WTC11 (cell line): ENCODE measurements at places on chromosomes 1 and 21. TPM values are rescaled to one million over a fixed set of nuclear protein-coding genes. Genes with fewer than 3 reads are reported as not detected.

Gene SPRR2A
- not detected in 3 replicates for total RNA-seq

DNA sequence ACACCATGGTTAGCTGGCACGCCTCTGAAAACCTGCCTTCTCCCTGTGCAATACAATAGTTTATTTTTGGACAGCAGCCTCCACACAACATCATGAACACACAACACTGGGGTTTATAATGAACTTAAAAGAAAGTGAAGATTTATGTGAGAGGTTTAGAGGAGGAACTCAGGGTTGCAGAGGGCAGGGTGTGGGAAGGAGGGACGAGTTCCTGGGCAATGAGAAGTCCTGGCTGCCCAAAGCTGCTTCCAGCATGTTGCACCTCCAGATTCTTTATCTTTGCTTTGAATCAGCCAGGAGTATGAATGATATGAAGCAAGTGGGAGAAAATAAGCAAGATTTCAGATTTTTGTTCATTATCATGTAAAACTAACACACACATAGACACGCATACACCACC lies 11.3 kb upstream of the LRRC8D start:
- no peak for DNase-seq

Gene AIRE
- 0.05 to 0.09 TPM in 2 of 3 replicates, not detected in the other for total RNA-seq

- DNase-seq: no peak
Measured at GRCh38 chr21:36539434-36540150, 59.7 kb upstream of the CLDN14 start.

Gene ACOT7
- 133 to 151 TPM (median 137 TPM) in 3 replicates for total RNA-seq

GRCh38 chr1:97920276-97920831 lies 480 bp downstream of the DPYD start:
- DNase-seq: no peak

DNA sequence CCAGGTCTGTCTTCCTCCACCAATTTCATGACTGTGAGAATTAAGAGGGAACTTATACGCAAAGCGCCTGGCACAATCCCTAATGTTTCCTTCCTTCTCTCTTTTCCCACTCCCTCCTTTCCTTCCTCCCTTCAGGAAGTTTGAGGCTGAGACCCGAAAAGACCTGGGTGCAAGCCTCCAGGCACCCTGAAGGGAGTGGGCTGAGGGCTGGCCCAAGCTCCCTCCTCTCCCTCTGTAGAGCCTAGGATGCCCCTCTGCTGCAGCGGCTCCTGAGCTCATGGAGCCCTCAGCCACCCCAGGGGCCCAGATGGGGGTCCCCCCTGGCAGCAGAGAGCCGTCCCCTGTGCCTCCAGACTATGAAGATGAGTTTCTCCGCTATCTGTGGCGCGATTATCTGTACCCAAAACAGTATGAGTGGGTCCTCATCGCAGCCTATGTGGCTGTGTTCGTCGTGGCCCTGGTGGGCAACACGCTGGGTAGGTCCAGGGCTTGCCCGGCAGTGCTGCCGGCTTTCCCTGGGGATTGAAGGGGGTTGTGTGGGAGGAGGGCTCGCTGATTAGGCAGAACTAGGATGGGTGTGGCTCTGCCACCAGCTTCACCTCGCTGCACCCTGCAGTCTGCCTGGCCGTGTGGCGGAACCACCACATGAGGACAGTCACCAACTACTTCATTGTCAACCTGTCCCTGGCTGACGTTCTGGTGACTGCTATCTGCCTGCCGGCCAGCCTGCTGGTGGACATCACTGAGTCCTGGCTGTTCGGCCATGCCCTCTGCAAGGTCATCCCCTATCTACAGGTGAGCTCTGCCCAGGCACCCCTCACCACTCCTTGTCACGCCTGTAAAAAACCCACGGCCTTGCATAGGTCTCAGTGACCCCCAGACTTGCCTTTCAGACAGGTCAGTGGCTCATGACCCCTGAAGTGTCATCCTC lies 1.7 kb downstream of the HCRTR1 start:
- no peak for DNase-seq

- no peak for DNase-seq
Measured at GRCh38 chr1:233549917-233550316, 64.0 kb upstream of the KCNK1 start.

- DNase-seq: no peak
Measured at GRCh38 chr21:44269090-44269489, 7.4 kb upstream of the DNMT3L start.

DNA sequence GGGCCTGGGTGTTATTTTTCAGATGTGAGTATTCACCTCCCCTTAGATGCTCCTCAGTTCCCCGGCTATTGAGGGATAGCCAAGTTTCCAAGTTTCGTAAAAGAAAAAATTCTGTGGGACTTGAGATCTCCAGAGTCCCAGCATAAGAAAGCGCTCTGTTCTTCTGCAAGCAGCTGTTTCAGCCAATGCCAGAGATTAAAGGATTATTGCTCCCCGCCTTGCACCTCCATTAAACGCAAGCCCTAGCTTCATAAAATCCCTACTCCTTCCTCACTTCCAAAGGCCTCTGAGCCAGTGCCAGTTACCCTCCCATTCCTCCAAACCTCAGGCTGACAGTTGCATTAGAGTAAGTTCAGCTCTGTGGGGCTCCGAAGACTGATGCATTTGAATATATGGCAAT lies 56.4 kb downstream of the CHIA start:
- DNase-seq: no peak

- DNase-seq: no peak
Measured at GRCh38 chr1:205369701-205370123, 13.0 kb upstream of the KLHDC8A start.

Gene SLC9C2
- total RNA-seq: not detected in 3 replicates

Gene SMPDL3B
- total RNA-seq: 25.9 to 31.6 TPM (median 26.5 TPM) in 3 replicates

GRCh38 chr1:33462405-33463164 lies 9.9 kb upstream of the ZSCAN20 start:
- DNase-seq: no peak

DNA sequence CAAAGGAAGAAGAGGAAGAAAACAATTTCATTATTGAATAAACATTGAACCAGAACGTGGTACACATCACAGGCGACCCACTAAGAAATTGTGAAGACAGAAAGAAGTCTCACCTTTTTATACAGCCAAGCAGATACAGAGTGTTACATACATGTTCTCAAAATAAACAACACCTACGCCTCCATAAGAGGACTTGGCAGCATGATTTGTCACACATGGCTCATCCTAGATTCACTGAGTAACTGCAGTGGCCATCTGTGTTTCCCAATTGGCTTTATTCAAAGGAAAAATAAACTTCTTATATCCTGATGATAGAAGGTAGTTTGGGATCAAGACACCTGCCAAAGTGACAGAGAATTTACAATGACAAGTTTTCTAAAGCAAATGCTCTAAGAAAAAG lies 7.6 kb upstream of the KRTAP19-8 start:
- DNase-seq: no peak

- no peak for DNase-seq
Measured at GRCh38 chr21:26147535-26147934, 23.0 kb downstream of the APP start.

GRCh38 chr21:17128132-17128531 lies 384.7 kb upstream of the CXADR start:
- DNase-seq: no peak

Gene SLC37A1
- 22.7 to 26.3 TPM (median 25.8 TPM) in 3 replicates for total RNA-seq

- DNase-seq: no peak
Measured at GRCh38 chr1:47465605-47466004, 27.8 kb downstream of the FOXD2 start.

DNA sequence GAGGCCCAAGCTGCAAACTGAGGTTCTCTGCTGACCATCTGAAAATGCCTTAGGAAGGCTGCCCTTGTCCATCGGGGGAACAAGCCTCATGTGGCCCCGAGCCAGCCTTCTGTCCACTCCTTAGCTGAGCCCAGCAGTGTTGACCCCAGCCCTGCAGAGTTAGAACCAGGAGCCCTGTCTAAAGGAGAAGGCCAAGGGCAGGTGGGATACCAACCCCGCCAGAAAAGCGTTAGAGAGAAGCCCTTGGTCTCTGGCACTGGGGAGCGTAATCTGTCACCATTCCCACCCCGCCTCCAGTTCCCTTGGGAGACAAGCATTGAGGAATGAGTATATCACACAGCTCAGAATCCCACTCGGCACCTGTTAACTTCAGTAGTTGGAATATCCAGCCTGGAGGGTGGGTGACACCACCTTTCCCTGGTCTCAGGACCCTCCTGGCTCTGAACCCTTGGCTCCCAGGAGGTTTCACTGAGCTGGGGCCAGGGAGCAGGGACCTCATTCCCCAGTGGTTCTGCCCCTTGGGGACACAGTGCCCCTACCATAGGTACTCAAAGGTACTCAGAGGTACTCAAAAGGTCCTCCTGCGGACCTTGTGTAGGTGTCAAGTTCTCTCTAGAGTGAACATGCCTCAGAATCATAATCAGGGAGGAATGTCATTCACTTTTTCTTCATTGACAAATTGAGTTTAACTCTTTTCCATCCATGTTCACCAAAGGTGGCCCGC lies 16.4 kb downstream of the ETS2 start:
- no peak for DNase-seq

- DNase-seq: no peak
Measured at GRCh38 chr1:58812468-58812867, 28.6 kb upstream of the JUN start.

Gene LCE1C
- not detected in 3 replicates for total RNA-seq

GRCh38 chr21:36188937-36189336 lies 32.3 kb downstream of the DOP1B start:
- DNase-seq: no peak

Gene LHX8
- 0.25 to 0.39 TPM (median 0.37 TPM) in 3 replicates for total RNA-seq

Gene BMP8A
- total RNA-seq: 0.94 to 1.2 TPM (median 1.0 TPM) in 3 replicates

DNA sequence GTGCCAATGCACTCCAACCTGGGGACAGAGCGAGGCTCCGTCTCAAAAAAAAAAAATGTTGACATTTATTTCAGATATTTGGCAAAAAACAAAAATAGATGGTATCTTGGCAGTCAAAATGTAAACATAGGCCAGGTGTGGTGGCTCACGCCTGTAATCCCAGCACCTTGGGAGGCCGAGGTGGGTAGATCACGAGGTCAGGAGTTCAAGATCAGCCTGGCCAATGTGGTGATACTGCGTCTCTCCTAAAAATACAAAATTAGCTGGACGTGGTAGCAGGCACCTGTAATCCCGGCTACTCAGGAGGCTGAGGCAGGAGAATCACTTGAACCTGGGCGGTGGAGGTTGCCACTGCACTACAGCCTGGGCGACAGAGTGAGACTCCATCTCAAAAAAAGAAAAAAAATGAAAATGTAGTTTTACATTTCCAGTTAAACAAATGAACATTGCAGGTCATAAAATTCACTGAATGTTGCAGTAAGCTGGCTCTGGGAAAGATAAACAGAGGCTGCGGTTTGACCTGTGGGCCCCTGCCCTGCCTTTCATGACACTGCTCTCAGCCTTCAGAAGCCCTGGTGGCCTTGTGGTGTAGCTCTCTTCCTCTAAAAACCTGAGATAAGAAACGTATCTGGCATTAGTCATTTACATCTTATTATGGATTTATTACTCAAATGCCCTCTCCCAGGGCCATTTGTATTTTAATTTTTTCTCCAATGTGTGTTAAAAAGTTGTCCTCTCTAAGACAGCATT lies 12.2 kb upstream of the SLC44A3 start:
- DNase-seq: no peak

GRCh38 chr1:107100331-107100984 lies 40.4 kb upstream of the NTNG1 start:
- DNase-seq: no peak

- no peak for DNase-seq
Measured at GRCh38 chr1:88098881-88099280, 585.2 kb upstream of the PKN2 start.

DNA sequence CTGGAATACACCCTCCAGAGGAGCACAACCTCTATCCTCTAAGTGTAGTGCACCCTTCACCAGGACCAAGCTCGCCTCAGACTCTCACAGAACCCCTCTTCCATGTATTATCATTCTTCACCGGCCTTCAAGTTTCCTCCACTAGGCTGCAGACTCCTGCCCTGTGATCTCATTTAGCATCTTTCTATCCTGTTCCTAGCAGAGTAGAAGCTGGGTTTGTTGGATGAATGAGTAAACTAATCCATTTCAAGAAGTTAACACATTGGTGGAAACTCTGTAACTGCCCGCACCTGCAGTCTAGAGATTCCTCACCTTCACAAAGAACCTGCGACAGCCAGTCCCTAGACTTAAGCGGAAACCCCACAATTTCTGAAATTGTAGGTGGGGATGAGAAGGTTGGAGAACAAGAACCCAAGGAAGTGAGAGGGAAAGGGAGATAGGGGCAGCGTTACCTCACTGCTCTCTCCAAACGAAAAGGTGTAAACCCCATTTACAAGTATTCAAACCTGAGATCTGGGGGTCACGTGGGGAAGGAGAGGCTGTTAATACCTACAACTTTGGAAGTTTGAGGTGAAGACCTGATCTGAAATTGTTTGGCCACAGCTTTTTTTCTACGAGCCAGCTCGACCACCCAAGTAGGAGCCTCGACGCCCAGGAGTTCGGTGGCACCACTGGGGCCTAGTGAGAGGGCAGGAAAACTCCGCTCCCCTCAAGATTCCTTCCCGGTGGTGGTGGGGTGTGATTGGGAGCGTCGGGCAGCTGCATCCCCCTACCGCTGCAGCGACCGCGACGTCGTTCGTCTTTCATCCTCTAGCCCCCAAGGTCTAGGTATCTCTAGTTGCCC lies 1.2 kb downstream of the PTPN14 start:
- DNase-seq: no peak

Gene VAV3
- 7.7 to 10.0 TPM (median 8.3 TPM) in 3 replicates for total RNA-seq
